ENCODE measurements at places on chromosomes 6 and 20.
A peak's percentile ranks its signal among the peaks of the same experiment; 100 is the strongest.

DNA sequence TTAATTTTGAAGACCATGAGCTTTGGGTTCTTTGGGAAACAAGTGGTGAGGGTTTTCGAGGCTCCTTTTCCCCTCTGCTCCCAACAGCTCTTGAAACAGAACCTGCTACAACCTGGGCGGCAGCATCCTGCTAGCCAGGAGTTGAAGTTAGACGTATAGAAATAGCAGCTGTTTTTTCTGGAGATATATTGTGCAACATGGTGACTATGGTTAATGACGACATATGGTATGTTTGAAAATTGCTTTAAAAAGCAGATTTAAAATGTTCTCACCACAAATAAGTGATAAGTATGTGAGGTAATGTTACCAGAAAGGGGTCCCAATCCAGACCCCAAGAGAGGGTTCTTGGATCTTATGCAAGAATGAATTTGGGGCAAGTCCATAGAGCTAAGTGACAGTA, 138.9 kb downstream of the PDE7B start:
- DNase-seq: no peak

GRCh38 chr20:10357974-10358373, 76.0 kb downstream of the MKKS start:
- DNase-seq: no peak

- no peak for DNase-seq
Observed at GRCh38 chr6:43142101-43142500, 29.0 kb upstream of the SRF start.

DNA sequence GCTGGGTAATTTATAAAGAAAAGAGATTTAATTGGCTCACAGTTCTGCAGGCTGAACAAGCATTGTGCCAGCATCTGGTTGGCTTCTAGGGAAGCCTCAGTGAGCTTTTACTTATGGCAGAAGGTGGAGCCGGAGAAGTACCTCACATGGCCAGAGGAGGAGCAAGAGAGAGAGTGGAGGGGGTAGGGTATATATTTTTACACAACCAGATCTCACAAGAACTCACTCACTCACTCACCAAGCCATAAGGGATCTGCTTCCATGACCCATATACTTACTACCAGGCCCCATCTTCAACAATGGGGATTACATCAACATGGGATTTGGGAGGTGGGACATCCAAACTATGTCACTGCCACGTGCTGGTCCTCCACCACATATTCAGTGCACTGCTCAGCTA, 152.6 kb upstream of the PRND start:
- no peak for DNase-seq

GRCh38 chr6:109349419-109349987, 32.8 kb downstream of the CD164 start:
- peak; percentile 24 for DNase-seq

DNA sequence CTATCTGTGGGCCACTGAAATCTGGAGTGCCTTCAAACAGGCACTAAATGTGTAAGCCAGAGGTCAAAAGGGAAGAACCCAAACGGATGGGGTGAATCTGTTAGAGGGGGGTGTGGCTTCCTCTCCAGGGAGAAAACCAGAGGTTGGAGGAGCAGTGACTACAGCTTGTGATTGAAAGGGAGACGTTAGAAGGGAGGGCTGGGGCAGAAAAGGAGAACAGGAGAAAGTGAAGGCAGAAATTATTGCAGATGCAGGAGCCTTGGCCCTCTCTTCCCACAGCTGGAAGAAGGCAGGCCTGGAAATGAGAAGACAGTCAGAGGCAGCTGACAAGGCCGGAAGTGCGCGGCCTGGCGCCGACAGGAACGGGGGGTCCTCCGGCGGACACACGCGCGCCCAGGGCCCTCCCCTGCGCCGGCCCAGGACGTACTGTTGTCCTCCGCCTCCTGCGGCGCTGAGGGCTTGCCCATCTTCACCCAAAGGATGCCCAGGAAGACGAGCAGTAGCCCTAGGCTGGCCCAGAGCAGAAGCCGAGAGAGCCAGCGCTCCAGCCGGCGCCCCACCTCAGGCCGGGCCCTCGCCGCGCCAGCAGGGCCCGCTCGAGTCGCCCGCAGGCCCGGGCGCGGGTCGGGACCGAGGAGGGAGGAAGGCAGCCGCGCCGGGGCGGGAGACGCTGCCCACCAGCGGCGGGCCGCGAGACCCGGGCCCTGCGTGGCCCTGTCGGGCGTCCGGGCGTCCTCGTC, 806 bp downstream of the LEMD2 start:
- peak; percentile 81 for DNase-seq

DNA sequence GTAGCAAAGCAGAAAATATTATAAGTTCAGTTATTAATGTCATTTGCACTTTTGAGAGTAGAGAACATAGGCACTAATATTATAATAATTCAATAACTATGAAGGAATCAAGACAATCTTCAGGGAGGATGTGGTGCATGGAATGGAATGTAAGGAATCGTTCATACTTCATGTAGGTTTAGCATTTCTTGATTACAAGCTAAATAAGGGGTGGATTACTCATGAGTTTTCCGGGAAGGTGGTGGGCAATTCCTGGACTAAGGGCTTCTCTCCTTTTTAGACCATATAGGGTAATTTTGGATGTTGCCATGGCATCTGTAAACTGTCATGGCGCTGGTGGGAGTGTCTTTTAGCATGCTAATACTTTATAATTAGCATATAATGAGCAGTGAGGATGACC, 9.1 kb upstream of the BTNL2 start:
- peak; percentile 11 for DNase-seq

GRCh38 chr20:23187751-23188150, 101.6 kb upstream of the CD93 start:
- DNase-seq: no peak

- DNase-seq: no peak
Observed at GRCh38 chr6:154378518-154378917, 21.9 kb upstream of the IPCEF1 start.

DNA sequence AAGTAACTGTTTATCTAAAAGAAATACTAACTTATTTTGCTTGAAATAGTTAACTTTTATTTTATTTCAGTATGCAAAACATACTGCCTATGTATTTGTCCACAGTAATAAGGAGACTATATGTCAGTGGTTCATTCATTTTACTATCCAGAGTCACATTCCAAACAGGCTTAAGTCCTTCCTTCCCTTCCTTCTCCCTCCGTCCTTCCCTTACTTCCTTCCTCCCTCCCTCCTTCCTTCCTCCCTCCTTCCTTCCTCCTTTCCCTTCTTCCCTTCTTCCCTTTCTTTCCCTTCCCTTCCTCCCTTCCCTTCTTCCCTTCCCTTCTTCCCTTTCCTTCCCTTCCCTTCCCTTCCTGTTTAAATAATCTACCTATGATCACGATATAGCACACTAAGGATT, 899.2 kb downstream of the EYS start:
- no peak for DNase-seq

DNA sequence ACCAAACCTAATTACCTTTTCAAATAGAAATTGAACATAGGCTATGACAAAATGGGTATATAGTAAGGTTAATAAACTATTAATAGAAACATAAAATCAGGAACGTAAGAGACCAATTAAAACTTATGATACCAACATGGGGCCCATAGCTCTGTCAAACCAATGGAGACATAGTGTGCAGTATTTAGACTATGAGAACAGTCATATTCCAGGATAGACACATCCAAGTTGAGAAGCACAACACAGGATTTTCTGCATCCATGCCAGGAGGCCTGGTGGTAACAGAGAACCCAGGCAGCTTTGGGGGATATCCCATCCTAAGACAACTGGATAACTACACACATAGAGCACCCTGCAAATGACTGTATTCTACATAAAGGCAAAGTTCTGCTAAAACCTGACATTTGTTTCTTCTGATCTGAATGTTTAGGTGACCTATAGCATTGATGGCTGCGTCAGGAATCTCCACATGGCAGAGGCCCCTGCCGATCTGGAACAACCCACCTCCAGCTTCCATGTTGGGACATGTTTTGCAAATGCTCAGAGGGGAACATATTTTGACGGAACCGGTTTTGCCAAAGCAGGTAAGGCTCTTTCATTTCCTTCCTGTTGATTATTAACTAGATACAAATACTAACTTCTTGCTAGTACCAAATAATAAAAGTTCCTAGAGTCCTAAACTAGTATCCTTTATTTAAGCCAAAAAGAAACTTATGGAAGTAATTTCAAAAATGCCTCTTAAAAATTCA, 202.7 kb downstream of the ARHGAP18 start:
- DNase-seq: no peak

DNA sequence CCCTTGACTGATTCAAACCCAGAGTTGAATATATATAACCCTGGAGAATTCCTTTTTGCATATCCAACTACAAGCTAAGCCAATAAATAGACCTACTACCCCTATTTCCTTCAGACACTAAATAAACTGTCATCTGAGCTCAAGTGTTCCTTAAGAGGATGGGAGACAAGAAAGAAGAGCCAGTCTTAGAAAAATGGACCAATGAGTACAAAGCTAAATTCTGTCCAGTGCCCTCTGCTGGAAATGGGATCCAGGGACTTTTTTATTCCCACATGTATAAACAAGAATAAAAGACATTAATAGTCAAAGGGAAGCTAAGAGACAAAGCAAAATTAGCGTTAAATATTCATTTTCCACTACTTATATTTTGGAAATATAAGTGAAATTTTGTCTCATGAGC, 4.8 kb downstream of the PPP1R10 start:
- DNase-seq: no peak

GRCh38 chr6:11706171-11706570, 72.4 kb downstream of the ADTRP start:
- DNase-seq: no peak

Measured in HT1080 (cell line).